Sigmoid colon (tissue), 7 donors: ENCODE measurements at places on chromosomes 1 and 21. TPM values are rescaled to one million over a fixed set of nuclear protein-coding genes. Genes with fewer than 3 reads are reported as not detected.

GRCh38 chr21:36698981-36699545 lies at the start of gene SIM2:
SIM2 (plus strand) TSS chr21:36699115; CDS start chr21:36699747, 632 bp downstream.
- DNase-seq, result no peak

DNA sequence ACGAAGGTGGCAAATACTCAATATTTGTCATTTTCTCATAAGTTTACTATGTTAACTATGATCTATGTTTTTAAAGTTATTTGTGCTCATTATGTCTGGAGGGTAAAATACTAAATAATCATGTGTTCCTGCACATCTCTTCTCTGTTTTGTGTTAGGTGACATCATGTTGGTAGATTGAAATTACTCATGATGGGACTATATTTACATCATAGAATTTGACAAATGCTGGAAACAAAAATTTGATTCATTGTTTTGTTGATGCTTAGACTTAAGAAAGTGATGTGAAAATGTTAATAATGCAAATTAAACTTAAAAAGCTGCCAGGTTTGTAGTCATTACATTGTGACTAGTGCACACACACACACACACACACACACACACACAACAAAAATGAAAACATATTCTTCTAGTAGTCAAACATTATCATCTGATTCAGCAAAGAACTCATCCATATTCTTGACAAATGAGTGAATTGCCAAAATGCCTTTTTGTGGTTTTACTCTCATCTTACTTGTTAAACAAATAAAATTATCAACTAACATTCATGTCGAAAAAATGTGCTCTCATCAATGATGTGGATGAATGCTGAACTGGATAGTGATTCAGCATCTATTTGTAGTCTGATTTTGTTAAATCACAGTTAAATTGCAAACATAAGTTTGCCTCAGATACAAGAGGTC lies 870.7 kb downstream of the BRINP3 start:
- no peak for DNase-seq

GRCh38 chr1:217407534-217408001 lies 223.3 kb downstream of the GPATCH2 start:
- DNase-seq, result no peak

- DNase-seq, result no peak
Measured at GRCh38 chr1:58924821-58925220, 141.0 kb upstream of the JUN start.

DNA sequence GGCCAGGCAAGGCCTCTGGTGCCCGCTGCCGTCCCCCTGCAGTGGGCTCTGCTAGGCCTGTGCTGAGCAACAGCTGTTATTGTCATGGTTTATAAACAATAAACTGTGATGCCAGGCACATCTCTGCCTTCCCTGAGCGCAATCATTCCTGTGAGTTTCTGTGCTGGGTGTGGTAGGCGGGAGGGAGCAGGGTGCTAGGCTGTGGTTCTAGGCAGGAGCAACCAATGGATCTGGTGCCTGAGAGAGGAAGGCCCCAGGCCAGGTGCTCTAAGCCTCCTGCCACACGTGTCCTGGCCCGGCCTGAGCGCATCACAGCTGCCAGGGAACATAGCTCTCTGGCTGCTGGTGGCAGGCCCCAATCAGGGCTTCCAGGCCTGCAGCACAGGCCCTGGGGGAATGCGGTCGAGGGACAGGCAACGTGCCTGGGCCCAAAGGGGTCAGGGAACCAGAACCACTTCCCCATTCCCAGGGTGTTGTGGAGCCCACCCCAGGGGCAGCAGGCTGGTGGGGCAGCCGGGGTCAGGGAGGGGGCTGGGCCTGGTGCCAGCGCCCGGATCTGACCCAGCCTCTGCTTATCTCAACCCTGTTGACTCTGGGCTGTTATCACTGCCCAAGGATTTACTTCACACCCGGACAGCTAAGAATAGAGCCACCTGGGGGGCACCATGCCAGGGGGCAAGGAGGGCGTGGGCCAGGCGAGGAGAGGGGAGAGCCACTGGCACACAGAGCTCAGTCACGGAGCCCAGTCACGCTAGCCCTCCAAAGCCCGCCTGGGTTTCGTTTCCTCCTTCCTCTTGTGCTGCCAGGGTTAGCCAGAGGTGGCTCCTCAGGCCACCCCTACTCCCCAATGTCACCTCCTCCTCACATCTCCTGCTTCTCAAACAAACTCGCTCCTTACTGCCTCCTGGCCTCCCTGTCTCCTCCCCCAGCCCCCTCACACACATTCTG lies 11.5 kb downstream of the TRIM46 start:
- peak; percentile 63 for DNase-seq

SLAMF9 gene
- total RNA-seq, result not detected

C1orf185 gene
- total RNA-seq, result not detected
